ENCODE measurements at places on chromosomes 5 and 9. TPM values are rescaled to one million over a fixed set of nuclear protein-coding genes. Genes with fewer than 3 reads are reported as not detected.

SOX30 gene
- not detected for total RNA-seq

GFI1B gene
- total RNA-seq: not detected

GPX3 gene
- total RNA-seq: 3.0 TPM

ANAPC2 gene
- total RNA-seq: 24.0 TPM

TSSK1B gene
- not detected for total RNA-seq

FSTL4 gene
- total RNA-seq: not detected

CACNA1B gene
- total RNA-seq: not detected

MYMK gene
- total RNA-seq: not detected

PCDHA12 gene
- total RNA-seq: not detected

SCGB3A2 gene
- not detected for total RNA-seq

OR2V1 gene
- total RNA-seq: not detected

TAF11L10 gene
- total RNA-seq: not detected

BAAT gene
- total RNA-seq: not detected

C5orf47 gene
- total RNA-seq: not detected

MLANA gene
- total RNA-seq: not detected

ARID3C gene
- total RNA-seq: 0.11 TPM

TPPP gene
- 0.13 TPM for total RNA-seq

INSL6 gene
- total RNA-seq: not detected

SPATA31A1 gene
- not detected for total RNA-seq

STPG3 gene
- total RNA-seq: not detected

C9orf50 gene
- total RNA-seq: not detected

PCDHA13 gene
- not detected for total RNA-seq

SEMA4D gene
- total RNA-seq: 1.3 TPM

C5orf58 gene
- total RNA-seq: not detected

COL23A1 gene
- not detected for total RNA-seq

NEUROG1 gene
- not detected for total RNA-seq
